ENCODE measurements at places on chromosomes 1 and 21. TPM values are rescaled to one million over a fixed set of nuclear protein-coding genes. Genes with fewer than 3 reads are reported as not detected.

RNU1-2 gene
- 17,380 TPM for total RNA-seq

SORT1 gene
- total RNA-seq, result 3.6 TPM

KCNQ4 gene
- 0.47 TPM for total RNA-seq

GRCh38 chr1:85734931-85735330, 26.7 kb upstream of the ZNHIT6 start:
- DNase-seq, result no peak

DNA sequence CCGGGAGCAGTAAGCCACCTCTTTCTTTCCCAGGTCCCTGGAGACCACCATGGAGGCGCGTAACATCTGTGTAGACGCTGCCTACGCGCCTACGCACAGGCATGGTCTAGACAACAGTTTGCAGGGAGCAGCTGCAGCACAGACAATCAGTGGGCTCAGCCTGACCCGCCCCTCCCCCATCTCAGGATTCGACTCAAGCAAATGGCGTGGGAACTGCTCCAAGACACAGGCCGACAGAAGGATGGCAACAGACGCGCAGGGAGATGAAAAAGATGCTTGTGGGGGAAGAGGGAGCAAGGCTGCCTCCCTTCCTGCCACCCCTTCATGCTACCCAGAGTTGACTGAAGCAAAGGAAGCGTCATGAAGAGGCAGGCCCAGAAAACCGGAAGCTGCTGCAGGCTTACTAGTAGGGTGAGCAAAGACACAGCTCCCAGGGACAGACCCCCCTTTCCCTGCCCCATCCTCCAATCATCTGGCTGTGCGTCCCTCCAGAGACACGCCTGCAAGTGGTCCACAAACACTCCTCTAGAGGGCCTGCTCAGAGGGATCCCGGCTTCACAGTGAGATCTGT, 19.5 kb downstream of the STK40 start:
- DNase-seq, result no peak

DNA sequence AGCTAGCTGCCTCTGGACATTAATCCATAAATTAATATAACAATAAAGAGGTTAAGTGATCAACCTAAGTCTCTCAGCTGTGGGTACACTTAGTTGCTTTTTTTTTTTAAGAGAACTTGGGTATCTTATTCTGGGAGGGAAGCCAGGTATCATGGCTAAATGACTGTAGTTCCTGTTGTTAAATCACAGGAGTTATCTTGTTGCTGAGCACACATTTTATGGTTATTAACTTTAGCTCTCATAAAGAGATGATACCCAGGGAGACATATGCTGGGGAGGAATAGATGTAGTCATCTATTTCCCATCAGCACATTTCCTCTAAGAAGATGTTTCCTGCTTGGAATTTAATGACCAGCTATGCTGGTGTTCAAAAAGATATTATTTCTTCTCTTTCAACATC, 227.8 kb downstream of the PTGER3 start:
- no peak for DNase-seq

DNA sequence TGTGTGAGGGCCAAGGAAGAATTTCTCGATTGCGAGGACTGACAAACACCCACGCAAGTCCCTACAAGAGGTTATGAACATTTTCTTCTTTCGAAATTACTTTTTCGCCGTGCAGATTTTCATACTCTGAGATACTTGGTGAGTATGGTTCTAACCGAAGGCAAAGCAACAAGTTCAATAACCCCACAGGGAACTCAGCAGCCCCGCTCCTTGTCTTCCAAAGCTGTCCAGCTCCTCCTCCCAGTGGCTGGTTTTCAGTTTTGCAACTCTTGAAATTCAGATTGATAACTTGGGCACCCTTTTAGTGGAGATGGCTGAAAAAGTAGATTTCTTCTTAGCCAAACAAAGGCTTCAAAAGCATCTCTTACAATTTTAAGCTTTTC, 154.4 kb downstream of the SETD4 start:
- no peak for DNase-seq
